ENCODE measurements at places on chromosomes 7 and 10.

DNA sequence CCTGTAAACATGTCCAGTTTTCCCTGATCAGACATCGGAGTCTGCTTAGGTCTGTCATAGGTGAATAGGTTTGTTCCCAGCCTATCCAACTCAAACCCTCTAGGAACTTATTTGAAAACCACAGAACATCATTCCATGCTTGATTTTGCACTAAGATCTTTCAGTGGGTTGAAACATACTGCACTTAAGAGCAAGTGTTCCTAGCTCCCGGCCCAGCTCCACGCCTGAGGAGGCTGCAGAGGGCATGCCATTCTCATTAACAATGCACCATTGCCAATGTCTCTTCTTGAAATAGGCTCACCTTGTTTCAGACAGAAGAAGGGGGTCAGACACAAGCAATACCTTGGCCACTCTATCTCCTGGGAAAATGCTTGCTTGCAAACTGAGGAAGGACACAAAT lies 78.0 kb upstream of the EGR2 start:
- DNase-seq: no peak

DNA sequence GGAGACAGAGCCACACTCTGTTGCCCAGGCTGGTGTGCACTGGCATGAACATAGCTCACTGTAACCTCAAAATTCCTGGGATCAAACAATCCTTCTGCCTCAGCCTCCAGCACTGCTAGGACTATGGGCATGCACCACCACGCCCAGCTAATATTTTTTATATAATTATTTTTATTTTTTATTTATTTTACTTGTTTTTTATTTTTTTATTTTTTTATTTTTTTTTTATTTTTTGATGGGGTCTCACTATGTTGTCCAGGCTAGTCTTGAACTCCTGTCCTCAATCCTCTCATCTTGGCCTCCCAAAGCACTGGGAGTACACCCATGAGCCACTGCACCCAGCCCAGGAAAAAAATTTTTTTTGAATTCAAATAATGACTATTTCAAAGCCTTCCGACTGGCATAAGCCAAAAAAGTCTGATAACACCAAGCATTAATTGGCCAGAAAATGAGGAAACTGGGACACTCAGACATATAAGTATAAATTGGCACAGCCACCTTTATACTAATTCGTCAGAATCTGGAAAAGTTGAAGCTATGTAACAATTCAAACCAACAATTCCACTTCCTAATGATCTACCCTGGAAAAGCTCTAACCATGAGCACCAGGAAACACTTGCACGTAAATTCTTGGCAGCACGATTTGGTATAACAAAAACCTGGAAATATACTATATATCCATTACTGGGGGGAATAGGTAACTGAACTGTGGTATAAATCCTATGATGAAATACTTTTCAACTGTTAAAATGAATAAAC lies 6.3 kb downstream of the ZC3HAV1 start:
- DNase-seq: no peak

GRCh38 chr7:75878769-75879611 lies at the start of gene RHBDD2:
Gene RHBDD2 (plus strand): TSS chr7:75879034. CDS start chr7:75879083, 49 bp downstream.
- peak; percentile 98 for DNase-seq

GRCh38 chr10:89367529-89367928 lies 10.3 kb upstream of the IFIT1B start:
- no peak for DNase-seq

All from stimulated activated CD4-positive, alpha-beta T cell treated with anti-CD3 and anti-CD28 coated beads, Interleukin-15, amount 100 ng/mL, for 24 hours (primary cell).